NK-92 treated with Interleukin-12 subunit alpha and Interleukin-12 subunit beta, amount 100 ng/mL, for 24 hours (cell line): ENCODE measurements at places on chromosomes 4 and X.

- DNase-seq: no peak
Observed at GRCh38 chrX:40146262-40147125, 48.7 kb upstream of the BCOR start.

GRCh38 chrX:12950851-12951594, 23.9 kb upstream of the TMSB4X start:
- DNase-seq: peak; percentile 68

DNA sequence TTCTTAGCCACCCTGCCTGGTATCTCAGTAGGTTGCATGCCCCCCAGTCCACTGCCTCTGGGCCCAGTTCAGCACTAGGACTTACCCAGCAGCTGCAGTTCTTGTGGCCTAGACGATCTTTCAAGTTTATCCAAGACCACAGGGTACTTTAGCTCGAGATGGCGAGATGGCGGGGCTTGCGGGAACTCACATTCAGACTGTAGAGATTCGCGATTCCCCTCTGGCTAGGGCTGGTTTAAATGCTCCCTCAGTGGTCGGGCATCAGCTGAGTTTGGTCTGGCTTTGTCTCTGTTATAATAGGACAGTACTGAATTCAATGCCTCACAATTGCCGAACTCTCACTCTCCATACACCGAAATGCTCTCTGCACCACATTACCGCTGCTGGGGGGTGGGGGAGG, 18.4 kb upstream of the RFC1 start:
- DNase-seq: no peak

DNA sequence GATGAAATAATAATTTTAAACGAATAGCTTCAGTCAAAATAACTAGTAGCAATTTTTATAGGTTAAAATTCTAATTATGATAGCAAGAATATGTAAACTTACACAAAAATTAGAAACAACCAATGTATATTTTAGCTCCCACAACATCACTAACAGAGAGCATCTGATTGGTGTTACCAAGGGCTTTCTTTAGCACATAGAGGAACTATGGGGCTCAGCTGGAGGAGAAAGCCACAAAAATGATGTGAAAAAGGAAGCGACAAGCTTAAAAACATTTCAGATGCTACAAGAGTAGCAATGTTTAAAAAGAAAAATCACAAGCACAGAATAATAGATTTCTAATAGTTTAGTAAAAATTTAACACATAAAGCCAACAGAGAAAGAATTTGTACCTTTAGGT, 56.3 kb downstream of the ATP8A1 start:
- no peak for DNase-seq

GRCh38 chr4:145498430-145498829, 16.8 kb downstream of the SMAD1 start:
- no peak for DNase-seq

- no peak for DNase-seq
Observed at GRCh38 chrX:17990532-17990931, 129.4 kb upstream of the RAI2 start.

GRCh38 chr4:110682311-110682710, 59.4 kb upstream of the PITX2 start:
- no peak for DNase-seq

DNA sequence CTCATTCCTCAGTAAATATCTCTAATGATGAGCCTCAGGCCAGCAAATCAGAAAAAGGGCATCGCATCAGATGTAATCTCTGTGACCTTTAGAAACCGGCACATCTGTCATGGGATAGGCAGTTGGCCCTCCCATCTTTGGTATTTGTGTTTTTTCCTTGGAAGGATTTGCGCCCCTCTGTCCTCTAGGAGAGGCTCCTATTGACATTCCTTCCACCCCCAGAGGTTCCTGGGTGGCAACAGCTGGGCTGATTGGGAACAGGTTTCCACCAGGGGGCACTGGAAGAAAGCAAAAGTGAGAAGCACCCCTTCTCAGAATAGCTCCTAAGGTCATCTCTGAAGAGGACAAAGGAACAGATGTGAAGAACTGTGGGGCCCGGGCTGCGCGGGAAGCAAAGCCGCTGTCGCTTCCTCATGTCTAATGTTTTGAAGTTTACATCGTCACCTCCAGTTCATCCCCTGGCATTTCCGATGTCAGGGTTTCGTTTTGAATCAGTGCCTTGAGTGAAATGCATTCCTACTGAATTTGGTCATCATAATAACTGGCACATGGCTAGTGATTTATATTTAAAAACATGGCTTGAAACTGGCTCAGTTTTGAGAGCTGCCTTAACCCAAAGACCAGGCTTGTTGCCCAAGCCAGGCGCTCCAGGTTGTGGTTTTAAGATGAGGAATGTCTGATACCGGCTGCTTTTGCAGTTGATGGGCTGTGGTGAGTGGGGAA, 6.2 kb downstream of the TXK start:
- peak; percentile 48 for DNase-seq

GRCh38 chr4:75742451-75742850, 18.1 kb downstream of the USO1 start:
- no peak for DNase-seq

- no peak for DNase-seq
Observed at GRCh38 chrX:19824603-19825002, 62.8 kb downstream of the SH3KBP1 start.
